Urothelium cell line (cell line): ENCODE measurements at places on chromosomes 16 and 17.
A peak's percentile ranks its signal among the peaks of the same experiment; 100 is the strongest.

DNA sequence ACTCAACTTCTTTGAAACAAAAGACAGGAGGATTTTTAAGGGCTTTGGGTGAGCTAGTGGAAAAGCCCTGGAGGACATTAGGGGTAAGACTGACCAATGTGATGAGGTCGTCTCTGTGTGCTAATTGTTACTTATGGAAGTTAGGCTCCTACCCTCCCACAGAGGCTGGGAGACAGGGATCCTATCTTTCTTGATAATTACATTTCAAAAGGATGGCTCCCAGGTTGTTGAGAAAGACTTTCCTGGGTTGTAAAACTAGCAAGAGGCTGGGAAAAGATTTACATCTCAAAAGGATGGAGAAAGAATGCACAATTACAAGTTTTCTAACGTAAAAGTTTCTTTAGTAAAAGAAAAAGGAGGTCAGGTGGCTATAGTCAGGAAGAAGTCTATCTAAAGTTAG is 605.8 kb upstream of the GOT2 start:
- no peak for DNase-seq

GRCh38 chr17:27940503-27941428 is 47.6 kb upstream of the LYRM9 start:
- DNase-seq: no peak

GRCh38 chr16:61730997-61731396 is 305.2 kb downstream of the CDH8 start:
- DNase-seq: no peak

DNA sequence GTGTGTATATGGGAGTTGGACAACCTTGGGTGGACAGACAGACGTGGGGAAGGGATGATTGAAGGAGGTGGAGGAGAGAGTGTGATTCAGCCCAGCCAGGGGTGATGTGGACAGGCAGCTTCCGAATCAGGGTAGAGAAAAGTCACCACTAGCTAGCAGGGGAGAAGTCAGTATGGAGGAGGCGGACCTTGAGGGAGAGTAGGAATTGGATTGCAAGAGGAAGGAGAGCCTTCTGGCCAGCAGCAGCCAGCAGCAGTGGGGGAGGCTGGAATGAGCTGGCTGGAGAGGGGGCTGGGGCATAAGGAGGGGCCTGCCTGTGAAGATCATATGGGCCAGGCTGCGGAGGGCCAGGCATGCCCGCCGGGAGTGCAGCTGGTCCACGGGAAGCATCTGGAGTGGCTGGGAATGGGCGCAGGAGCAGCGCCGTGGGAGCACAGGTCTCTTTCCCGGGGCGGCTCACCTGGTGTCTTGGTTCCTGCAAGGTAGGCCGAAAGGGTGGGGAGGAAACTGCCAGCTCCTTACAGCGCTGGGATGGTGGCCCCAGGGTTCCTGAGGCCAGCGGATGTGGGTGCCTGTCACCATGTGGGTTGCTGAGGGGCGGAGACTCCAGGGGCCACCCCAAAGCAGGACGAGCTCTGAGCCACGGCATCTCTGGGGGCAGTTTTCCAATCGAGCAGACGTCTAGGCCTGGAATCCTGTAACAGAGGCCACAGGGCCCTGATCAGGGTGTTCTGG is 235.3 kb downstream of the SEC14L1 start:
- DNase-seq: no peak

DNA sequence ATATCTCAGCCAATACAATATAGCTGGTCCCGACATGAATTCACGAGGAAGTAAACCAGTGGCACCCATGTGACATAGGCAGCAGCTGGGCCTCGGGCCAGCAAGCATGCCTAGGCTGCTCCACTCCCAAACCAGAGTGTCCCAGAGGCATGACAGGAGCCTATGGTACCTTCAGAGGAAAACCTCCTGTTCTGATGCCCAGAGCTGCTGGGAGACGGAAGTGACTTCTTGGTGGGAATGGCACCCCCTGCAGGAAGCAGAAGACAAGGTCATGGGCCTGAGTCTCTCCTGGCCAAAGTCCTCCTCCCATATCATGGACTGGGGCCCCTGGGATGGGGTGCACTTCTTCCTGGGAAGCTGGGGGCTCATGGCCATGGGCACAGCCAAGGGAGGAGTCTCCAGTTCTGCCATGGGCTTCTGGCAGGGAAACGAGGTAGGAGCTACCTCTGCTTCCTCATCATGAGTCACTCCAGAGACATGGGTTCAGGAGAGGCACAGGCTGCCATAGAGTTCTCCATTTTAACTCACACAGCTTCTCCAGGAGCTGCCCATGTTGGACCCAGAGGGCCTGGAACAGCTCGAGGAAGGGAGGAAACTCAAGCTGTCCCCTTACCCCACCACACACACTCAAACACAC is 13.4 kb downstream of the FBF1 start:
- peak; percentile 47 for DNase-seq

DNA sequence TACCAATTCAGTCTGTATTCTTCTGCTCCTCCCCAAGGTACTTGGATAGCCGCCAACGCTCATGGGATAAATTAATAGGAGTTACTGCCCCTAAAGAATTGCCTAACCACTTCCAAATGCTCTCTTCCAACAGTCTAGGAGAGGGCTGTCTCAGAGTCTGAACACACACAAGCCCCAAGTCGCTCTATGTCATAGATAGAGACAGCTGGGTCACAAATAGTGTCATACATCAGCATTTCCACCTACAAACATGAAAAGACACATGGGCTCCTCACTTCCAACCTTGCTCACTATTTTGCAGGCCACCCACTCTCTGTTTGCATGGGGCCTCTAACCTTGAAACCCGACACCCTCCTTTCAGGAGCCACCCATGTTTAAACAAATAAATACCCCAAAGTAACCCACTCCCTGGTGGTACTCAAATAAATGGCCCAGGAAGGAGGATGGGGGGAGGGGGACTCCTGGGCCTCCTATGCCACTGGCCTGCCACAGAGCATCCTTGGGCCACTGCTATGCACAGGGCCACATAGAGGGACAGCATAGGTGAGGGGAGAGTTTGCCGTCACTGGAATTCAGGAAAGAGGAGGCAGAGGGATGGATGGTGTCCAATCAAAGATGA is 265.9 kb downstream of the SOX9 start:
- peak; percentile 63 for DNase-seq

- no peak for DNase-seq
Measured at GRCh38 chr16:2985462-2985861, 5.2 kb upstream of the PKMYT1 start.
